ENCODE measurements at places on chromosomes 7 and 10.
A peak's percentile ranks its signal among the peaks of the same experiment; 100 is the strongest.

DNA sequence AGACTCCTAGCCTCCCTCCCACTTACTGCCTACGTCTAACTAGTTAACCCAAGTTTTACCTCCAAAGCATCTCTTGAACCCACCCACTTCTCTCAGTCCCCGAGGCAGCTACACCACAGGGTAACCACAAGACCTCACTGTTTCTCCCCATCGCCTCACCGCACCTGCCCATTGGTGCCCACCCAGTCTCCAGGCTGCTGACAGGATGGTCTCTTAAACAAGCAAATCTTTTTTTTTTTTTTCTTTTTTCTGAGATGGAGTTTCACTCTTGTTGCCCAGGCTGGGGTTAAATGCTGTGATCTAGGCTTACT lies 47.0 kb downstream of the DENND2A start:
- no peak for DNase-seq

GRCh38 chr7:76408121-76408560 lies 1.4 kb downstream of the SSC4D start:
- DNase-seq = no peak

DNA sequence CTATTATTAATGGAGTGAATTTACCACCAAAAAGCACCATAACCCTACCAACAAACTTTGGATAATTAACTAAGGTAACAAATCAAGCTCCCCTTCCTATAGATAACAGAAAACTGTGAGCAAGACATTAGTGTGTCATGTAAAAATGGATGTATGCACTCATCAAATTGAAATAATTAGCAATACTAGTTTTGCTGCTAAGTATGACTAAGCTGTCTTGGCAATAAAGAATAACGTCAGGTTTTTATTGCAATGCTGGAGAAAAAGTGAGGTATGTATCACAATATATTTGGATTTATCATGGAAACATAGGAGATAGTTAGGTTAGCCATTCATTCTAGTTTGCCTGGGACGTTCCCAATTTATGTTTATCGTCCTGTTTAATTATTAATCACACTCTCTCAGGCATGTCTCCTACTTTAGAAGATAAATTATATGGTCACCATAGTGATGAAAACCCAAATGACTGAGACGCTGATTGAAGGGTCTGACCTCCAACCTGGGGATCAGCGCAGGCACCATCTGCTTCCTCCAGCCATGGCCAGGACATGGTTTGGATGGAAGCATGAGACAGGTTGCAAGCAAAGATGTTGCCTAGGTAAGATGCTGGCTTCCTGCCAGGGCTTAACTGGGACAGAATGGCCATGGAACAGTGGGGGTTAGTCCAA lies 125.6 kb downstream of the FANK1 start:
- no peak for DNase-seq

GRCh38 chr10:84844461-84844860 lies 516.1 kb downstream of the CCSER2 start:
- DNase-seq = no peak

DNA sequence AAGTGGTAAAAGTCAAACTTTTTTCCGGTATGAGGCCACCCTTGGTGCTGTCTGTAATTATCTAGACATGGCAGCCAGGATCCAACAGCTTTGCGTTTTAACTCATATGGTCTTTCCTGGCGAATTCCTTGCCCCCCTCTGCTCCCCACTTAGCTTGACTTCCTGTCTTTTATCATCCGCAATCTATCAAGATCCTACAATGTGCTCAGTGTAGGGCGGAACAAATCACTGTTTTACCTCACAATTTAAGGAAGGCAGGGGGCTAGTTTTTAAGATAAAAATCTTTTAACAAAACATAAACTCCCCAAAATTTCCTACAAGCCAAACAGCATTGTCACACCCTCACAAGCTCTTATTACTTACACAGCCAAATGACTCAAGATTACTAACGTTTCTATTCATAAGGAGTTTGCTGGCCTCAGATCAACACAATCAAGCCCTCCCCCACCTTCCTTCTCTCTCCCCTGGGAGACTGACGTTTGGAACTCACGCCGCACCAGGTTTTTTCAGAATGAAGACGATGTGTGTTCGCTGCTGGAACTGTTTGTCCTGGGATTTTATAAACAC lies 1.3 kb upstream of the CDK14 start:
- DNase-seq = peak; percentile 66

DNA sequence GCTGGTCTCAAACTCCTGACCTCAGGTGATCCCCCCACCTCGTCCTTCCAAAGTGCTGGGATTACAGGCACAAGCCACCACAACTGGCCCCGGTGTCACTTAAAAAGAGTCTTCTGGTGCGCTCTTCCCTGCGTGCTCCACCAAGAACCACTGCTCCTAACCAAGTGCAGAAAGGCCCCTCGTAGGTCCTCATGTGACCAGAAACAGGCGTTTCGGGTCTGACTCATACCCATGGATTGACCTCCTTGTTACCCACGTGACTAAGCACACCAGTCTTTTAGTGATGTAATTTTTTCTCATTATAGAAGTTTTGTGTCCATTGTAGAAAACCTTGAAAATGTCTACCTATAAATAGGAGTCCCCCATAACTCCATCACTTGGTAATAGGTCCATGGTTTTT lies 13.9 kb downstream of the FKBP6 start:
- DNase-seq = peak; percentile 66

GRCh38 chr7:34451923-34452322 lies 206.1 kb upstream of the NPSR1 start:
- no peak for DNase-seq
